ENCODE measurements at places on chromosomes 7 and 10.

DNA sequence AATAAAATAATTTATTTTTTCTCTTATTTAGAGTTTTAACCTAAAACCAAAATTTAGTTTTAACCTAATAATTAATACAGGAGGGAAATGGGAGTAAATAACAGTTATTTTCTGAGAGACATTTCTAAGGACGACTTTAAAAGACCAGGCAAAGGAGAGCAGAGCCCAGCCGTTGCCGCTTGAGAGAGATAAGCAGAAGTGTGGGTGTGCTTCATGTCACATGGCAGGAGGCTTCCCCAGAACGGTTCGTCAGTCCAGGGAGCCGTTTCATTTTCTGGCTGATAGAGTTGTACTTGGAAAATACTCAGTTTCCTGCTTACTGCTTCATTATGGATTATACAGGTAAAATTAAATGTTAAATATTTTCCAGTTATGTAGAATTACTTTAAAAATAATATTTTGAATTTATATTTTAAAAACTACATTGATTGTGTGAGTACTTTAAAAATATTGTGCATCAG lies 61.4 kb downstream of the ST7 start:
- DNase-seq = peak; percentile 65

- no peak for DNase-seq
Measured at GRCh38 chr10:57788117-57788516, 479.6 kb downstream of the IPMK start.

GRCh38 chr10:123771877-123772644 lies 105.9 kb downstream of the GPR26 start:
- no peak for DNase-seq

- peak; percentile 35 for DNase-seq
Measured at GRCh38 chr10:49335364-49335972, 36.5 kb downstream of the C10orf71 start.

- DNase-seq = no peak
Measured at GRCh38 chr10:73998929-73999691, 1.2 kb downstream of the VCL start.

DNA sequence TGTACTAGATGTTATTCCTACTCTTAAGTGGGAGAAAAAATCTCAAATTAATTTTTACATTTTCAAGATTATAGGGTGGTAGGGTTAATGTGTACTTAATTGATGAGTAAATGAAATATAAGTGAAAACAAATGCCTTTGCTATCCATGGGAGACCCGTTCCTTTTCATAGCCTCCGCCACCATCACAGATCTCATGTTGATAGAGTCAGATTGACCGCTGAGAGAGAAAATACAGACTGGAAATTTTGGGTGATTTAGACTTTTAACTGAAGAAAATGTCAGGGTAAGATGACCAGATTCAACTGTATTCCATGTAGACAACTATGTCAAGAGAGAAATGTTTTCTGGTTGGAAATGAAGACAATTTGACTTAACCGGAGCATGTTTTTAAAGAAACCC lies 446.2 kb downstream of the AUTS2 start:
- no peak for DNase-seq
